ENCODE measurements at places on chromosomes 1 and 21.

- DNase-seq, result no peak
Observed at GRCh38 chr1:218787826-218788225, 385.9 kb upstream of the LYPLAL1 start.

GRCh38 chr1:174964972-174965361, 34.8 kb upstream of the CACYBP start:
- DNase-seq, result no peak

DNA sequence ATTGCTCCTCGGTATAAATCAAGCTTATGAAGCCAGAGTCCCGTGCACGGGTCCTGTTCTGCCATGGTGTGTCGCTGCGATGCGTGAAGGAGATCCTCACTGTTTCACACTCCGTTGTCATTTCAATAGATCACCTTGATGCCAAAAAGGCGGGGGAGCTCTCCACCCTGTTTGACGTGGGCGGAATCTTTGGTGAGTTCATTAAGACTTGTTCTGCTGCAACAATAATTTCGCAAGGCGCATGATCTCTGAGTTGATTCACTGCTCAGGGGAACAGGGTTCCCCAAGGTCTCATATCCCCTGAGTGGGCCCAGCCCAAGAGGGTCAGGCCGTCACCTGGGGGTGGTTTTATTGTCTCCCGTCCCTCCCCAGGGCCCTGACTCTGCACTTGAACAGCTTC, 50.0 kb downstream of the SLC37A1 start:
- DNase-seq, result no peak

DNA sequence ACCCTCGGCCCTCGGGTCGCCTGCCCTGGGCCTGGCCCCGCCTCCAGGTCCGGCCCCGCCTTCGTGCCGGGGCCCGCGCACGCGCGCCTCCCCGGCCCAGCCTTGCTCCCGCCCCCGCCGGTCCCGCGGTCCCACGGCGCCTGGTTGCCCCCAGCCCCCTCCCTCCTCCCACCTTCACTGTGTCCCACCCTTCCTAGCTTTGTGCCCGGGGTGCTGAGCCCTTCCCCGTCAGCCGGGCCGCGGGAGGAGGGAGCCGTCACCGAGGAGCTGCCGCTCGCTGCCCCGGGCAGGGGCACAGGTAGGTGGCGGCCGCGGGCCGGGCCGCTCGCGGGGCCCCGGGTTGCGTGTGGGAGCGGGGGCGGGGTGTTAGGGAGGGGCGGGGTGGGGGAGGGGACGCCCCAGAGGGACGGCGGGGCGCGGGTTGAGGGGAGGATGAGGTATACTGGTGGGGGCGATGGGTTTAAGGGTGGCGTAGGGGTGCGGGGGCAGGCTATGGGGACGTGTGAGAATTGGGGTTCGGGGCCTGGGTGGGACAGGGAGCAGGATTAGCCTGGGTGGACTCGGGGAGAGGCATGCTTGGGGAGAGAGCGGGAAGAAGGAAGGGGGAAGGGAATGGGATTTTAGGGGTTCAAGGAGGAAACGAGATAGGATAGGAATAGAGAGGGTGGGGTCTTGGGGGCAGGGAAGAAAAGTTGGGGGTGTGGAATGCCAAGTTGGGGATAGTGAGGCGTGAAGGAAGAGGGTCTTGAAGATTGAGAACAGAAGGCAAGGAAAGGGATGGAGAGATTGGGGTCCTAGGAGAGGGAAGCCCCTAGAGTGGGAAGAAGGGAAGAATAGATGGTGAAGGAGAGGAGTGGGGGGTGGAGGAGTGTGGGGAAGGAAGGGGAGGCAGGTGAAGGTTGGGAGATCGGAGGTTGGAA, at the start of gene LRRC42:
TSS of gene LRRC42 (plus strand) at position 99 of the 920 bp plus-strand sequence. CDS start 5,650 bp downstream, outside the sequence.
- no peak for DNase-seq

DNA sequence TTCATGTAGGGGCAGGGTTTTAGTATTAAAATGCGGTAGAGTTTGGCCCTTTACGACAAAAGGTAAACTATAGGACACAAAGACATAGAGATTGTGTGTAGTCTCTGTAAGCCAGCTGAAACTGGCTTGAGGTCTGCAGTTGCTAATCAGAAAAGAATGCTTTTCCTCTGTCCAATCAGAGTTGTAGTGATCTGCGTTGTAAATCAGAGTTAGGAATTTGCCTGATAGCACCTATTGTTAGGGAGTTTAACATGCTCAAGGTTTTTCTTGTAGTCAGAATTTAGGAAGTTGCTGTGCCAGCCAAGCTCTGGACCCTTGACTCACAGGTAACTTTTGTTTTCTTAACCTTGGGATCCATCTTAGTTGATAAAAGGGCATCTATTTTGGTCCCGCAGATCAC, 61.2 kb upstream of the VTCN1 start:
- DNase-seq, result no peak

GRCh38 chr1:36988321-36988720, 46.0 kb downstream of the GRIK3 start:
- no peak for DNase-seq

GRCh38 chr1:226682871-226683814, 55.9 kb downstream of the ITPKB start:
- DNase-seq, result no peak

GRCh38 chr21:43333298-43334062, 93.5 kb downstream of the SIK1 start:
- DNase-seq, result peak; percentile 79

DNA sequence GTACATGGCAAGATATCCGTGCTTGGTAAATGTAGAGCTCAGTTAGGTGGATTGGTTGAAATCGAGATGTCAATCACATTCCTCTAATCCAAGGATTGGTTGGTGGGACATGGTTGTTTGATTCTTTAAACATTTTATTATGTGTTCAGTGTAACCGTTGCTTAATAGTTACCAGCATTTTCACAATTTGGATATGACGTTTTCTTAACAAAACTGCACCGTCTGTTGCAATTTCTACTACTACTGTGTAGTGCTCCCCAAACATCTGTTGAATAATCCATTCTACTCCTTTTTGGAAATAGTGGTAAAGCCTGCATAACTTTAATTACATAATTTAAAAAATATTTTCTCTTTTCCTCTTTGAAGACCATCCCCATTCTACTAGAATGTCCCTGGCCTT, 16.3 kb downstream of the OR2B11 start:
- DNase-seq, result no peak

DNA sequence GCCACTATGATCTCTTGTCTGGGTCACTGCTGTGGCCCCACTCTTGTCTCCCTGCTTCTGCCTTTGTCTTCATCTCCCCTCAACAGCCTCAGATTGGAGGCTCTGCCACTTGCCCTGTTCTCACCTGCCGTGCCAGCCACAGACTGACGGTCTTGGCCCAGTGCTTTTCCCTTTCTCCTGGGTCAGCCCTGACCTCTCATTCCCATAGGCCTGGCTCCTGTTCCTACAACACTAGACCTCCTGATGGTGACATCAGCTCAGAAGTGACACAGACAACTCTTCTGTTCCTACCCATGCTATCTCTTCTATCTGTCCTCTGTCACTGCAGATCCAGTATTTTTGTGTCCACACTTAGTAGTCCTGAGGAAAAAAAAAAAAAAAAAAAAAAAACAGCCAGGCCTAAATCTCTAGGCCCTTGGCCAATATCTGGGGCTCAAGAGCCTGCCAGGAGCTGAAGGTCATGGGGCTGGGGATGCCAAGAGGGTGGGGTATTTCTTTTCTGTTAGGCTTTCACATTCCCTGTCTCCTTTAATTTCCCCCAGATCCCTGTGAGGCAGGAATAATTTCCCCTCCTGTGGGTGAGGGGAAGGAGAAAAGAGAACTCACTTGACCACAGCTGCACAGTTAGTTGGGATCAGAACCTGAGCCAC, 42.0 kb upstream of the FOXO6 start:
- DNase-seq, result no peak

GRCh38 chr1:226482975-226483700, 65.4 kb upstream of the STUM start:
- DNase-seq, result no peak

DNA sequence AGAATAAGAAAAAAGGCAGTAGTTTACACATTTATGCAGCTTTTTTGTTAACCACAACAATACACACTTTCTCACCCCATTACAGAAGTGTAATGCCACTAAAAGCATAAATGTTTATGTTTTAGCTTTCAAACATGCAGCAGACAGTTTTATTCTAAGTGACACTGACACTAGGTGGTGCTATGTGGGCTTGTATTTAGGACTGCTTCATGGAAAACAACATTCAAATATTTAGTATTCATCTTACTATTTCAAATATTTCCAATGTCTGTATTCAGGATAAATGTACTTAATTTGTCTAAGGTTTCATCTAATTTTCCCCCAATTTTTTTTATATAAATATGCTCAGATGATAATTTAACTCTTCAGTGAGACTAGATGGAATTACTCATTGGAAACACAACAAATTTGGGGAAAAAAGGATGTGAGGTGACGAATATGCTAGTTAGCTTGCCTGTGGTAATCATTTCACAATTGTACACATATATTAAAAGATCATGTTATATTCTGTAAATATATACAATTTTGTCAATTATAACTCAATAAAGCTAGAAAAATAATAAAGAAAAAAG, 71.4 kb downstream of the USP1 start:
- DNase-seq, result peak; percentile 5

DNA sequence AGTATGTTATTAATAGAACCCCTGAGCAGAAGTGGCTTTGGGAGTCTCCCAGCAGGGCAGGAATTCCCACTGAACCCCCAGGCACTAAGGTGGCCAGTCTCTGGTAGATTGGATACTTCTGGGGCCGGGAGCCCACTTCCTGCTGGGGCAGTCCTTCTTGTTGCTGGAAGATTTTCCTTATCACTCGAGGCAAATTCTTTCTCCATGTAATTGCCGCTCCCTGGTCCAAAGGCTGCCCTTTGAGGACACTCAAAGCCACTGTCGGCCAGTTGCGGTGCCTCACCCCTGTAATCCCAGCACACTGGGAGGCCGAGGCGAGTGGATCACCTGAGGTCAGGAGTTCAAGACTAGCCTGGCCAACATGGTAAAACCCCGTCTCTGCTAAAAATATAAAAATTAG, 22.6 kb upstream of the TNFRSF1B start:
- DNase-seq, result no peak

GRCh38 chr1:186762653-186763052, 66.1 kb upstream of the PLA2G4A start:
- DNase-seq, result no peak

DNA sequence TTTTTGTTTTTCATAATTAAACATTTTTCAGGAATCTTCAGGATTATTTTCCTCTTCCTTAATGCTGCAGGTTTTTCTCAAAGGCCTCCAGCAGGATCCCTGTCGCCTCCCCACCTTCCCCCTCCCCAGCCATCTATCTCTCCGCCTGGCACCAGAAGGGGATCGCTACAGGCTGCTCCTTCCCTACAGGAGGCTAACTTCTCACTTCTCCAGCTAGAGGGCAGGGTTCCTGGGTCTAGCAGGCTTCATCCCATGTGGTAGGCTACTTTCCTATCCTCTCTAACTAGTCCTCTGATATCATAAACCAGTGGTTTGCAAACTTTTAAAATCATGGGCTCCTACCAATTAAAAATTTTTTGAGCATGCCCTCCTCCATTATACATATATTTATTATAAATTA, 104.1 kb downstream of the KCNN3 start:
- no peak for DNase-seq

GRCh38 chr1:13583966-13584791, 547 bp downstream of the PDPN start:
- no peak for DNase-seq

GRCh38 chr1:152167835-152168534, 9.0 kb upstream of the RPTN start:
- DNase-seq, result peak; percentile 69

- no peak for DNase-seq
Observed at GRCh38 chr1:154847891-154848290, 22.2 kb downstream of the KCNN3 start.

DNA sequence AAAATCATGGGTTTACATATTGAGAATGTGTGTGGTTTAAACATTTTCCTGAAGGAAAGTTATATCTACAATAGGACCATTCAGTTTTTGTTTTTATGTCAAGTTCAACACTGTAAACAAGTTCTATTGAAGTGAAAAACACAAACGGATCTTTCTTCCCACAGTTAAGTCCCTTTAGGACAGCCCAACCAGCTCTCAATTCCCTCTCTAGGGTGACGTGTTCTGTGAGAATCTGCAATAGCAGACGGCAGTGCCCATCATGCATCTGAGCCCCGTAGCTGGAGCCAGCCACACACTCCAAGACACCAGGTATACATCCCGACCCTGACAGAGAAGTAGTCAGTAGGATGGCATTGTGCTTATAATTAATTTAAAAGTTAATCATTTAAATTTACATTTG, 26.3 kb upstream of the IVNS1ABP start:
- no peak for DNase-seq
